ENCODE measurements at places on chromosomes 1 and 21.

- H3K4me3 ChIP-seq: no peak overlapping the region
- no peak overlapping the region for H3K27ac ChIP-seq
- no peak for DNase-seq
- no peaks in the 10 kb centered on the region for H3K36me3 ChIP-seq
- peaks cover 53% of the 10 kb centered on the region for H3K27me3 ChIP-seq
Measured at GRCh38 chr21:45549626-45550463, 7.6 kb upstream of the SLC19A1 start.

DNA sequence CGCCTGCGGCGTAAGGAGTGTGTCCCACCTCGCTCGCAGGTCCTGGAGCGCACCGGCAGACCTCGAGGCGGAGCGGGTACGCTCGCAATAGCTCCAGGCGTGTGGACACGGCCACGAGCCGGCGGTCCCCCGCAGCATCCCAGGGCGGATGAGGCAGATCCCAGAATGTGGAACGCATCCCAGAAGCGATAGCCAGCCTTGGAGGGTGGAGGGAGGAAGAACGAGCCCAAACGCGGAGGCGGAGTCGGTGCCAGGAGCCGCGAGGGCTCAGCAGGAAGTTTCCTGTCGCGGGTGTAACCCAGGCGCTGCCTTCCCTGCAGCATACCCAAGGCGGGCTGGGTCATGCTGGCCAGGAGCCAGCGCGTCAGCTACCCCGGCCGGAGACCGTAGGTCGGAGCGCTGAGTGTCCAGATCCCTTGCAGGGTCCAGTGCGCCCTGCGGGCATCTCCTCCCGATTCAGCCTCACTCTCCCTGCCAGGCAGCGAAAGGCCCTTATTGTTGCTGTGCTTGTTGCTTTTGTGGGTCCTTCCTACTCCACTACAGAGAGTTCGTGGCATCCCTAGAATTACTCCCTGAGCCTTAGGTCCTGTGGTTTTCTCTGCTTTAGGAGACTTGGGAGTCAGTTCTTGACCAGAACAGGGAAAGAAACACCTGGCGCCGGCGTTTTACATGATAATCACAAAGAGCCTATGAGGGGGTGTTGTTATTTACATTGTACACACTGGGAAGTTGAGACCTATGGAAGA is 27.7 kb downstream of the STYXL2 start:
- no peak for DNase-seq
- no peak overlapping the region for H3K27ac ChIP-seq
- no peaks in the 10 kb centered on the region for H3K4me1 ChIP-seq
- H3K36me3 ChIP-seq: no peaks in the 10 kb centered on the region
- H3K4me3 ChIP-seq: no peak overlapping the region

DNA sequence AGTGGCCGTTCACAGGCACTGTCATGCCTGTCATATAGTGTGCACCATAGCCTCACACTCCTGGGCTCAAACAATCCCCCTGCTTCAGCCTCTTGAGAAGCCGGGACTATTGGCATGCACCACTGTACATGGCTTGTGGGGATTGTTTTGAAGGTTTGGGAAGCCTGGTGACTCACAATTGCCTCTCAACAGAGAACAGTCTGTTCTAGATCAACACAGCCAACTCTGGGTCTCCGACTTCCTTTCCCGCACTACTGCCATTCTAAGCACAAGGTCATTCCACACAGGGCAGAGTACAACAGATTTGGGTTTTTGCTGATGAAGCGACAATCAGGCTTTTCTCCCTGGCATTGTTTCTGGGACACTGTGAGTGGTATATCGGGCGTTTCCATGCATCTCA is 15.5 kb upstream of the AHCTF1 start:
- peak; percentile 92 for DNase-seq
- H3K36me3 ChIP-seq: no peaks in the 10 kb centered on the region
- H3K4me1 ChIP-seq: peaks cover 19% of the 10 kb centered on the region
- H3K27ac ChIP-seq: peak overlapping the region; percentile 43

DNA sequence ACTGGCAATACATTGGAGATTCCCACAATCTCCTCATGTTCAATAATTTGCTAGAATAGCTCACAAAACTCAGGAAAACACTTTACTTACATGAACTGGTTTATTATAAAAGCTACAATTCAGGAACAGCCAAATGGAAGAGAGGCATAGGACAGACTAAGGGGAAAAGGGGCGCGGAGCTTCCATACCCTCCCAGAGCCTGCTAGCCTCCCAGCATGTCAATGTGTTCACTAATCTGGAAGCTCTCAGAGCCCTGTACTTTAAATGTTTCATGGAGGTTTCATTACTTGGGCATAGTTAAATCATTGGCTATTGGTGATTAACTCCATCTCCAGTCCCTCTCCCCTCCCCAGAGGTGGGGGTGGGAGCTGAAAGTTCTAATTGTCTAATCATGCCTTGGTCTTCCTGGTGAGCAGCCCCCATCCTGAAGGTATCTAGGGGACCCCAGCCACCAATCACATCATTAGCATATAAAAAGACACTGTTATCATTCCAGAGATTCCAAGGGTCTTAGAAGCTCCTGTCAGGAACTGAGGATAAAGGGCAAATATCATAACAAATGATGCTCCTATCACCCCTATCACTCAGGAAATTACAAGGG is 10.9 kb upstream of the DMRTB1 start:
- H3K36me3 ChIP-seq: no peaks in the 10 kb centered on the region
- H3K27ac ChIP-seq: no peak overlapping the region
- no peak for DNase-seq
- no peaks in the 10 kb centered on the region for H3K4me1 ChIP-seq
- H3K27me3 ChIP-seq: no peaks in the 10 kb centered on the region
- H3K4me3 ChIP-seq: no peak overlapping the region

DNA sequence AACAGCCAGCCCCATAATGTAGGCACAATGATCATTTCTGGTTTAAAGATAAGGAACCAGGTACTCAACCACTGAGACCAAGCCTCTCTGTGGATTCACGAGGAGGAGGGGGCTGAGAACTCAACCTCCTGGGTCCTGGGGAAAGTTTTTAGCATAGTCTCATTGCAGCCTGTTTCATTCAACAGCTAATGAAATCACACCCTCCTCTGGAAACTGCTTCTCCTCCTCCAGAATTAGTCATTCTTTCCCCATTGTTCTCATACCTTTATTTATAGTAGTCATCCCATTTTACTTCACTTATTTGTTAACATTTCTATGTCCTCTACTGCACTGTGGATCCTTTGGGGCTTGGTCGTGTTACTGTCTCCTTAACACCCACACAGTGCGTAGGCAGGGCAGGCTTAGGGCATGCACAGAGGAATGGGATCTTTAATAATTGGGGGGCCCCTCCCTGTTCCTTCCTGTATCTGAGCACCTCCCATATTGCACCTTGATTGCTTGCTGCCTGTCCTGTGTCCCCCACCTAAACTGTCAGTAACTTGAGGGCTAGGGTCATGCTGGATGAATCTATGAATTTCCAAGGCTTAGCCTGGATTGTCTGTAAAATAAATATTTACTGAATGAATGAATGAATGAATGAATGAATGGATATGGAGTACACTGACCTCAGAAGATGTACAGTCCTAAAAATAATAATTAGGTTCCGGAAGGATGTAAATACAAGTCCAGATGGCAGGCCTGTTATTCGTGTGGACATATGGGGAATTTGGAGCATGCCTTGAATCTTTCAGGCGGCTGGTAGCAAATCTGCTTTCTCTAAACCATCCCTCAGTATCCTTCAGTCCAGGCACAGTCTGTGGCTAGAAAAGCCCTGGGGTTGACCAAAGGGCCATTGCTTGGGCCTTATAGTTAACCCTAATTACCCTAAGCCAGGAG is 153.8 kb upstream of the HMGB4 start:
- no peaks in the 10 kb centered on the region for H3K27me3 ChIP-seq
- H3K27ac ChIP-seq: no peak overlapping the region
- no peaks in the 10 kb centered on the region for H3K4me1 ChIP-seq
- no peak overlapping the region for H3K4me3 ChIP-seq

DNA sequence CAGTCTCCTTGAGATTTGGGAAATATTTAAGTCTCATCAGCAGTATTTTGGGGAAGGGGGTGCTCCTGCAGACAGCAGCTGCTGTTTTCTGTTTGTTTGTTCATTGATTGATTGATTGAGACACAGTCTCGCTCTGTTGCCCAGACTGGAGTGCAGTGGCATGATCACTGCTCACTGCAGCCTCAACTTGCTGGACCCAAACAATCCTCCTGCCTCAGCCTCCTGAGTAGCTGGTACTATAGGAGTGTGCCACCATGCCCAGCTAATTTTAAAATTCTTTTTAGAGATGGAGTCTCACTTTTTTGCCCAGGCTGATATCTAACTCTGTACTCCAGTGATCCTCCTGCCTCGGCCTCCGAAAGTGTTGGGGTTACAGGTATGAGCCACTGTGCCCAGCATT is 18.2 kb downstream of the UCK2 start:
- no peaks in the 10 kb centered on the region for H3K27me3 ChIP-seq
- DNase-seq: no peak
- peaks cover 2% of the 10 kb centered on the region for H3K36me3 ChIP-seq
- no peak overlapping the region for H3K27ac ChIP-seq
- no peak overlapping the region for H3K4me3 ChIP-seq

GRCh38 chr1:228101994-228102790 is 933 bp downstream of the C1orf35 start:
- peaks cover 28% of the 10 kb centered on the region for H3K4me1 ChIP-seq
- peak overlapping the region; percentile 93 for H3K4me3 ChIP-seq
- no peak for DNase-seq
- H3K27ac ChIP-seq: peak overlapping the region; percentile 80
- no peaks in the 10 kb centered on the region for H3K27me3 ChIP-seq

DNA sequence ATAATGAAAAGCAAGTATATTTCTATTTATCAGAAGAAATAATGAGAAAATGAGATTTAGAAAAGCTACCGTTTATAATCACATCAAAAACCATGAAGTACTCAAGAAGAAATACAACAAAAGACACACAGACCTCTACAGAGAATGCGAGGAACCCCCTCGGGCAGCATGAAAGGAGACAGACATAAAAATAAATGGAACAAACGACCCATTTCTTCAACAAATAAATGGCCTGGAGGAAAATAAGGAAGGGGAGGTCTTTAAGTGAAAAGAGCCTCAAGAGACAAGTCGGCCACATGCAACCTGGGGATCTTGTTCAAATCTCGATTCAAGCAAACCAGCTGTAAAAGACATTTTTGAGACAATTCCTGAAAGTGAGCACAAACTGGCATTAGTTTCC is 6.0 kb downstream of the CFAP74 start:
- no peaks in the 10 kb centered on the region for H3K36me3 ChIP-seq
- no peak for DNase-seq
- peaks cover 5% of the 10 kb centered on the region for H3K27me3 ChIP-seq
- H3K4me1 ChIP-seq: no peaks in the 10 kb centered on the region

DNA sequence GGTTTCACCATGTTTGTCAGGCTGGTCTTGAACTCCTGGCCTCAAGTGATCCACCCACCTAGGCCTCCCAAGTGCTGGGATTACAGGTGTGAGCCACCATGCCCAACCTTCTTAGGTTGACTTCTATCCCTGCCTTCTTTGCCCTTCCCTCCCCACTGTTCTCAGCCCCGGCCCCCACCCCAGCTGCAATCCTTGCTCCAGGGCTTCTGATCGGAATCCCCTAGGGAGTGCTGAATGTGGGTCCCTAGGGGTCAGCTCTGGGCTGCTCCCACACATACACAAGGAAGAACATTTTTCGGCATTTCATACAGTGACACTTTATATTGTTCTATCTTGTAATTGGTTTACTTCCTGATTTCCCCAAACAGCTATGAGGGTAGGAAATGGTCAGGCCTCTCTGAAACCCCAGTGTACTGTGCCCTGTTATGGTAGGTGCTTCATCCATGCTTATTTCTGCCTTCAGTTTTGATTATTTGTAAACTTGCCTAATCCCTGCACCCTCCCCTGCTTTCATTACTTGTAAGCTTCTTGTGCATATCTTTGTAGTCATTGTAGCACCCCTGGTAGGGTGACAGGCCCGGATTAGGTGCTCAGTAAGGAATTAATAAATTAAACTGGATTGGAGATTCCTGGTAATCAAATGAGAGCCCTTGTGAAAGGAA is 5.8 kb upstream of the SRP9 start:
- no peak for DNase-seq
- no peaks in the 10 kb centered on the region for H3K27me3 ChIP-seq
- no peaks in the 10 kb centered on the region for H3K36me3 ChIP-seq
- H3K4me1 ChIP-seq: peaks cover 87% of the 10 kb centered on the region
- peak overlapping the region; percentile 24 for H3K4me3 ChIP-seq

GRCh38 chr1:240968864-240969263 is 356.9 kb upstream of the GREM2 start:
- H3K4me3 ChIP-seq: no peak overlapping the region
- no peak for DNase-seq
- H3K4me1 ChIP-seq: no peaks in the 10 kb centered on the region
- no peak overlapping the region for H3K27ac ChIP-seq
- no peaks in the 10 kb centered on the region for H3K36me3 ChIP-seq

DNA sequence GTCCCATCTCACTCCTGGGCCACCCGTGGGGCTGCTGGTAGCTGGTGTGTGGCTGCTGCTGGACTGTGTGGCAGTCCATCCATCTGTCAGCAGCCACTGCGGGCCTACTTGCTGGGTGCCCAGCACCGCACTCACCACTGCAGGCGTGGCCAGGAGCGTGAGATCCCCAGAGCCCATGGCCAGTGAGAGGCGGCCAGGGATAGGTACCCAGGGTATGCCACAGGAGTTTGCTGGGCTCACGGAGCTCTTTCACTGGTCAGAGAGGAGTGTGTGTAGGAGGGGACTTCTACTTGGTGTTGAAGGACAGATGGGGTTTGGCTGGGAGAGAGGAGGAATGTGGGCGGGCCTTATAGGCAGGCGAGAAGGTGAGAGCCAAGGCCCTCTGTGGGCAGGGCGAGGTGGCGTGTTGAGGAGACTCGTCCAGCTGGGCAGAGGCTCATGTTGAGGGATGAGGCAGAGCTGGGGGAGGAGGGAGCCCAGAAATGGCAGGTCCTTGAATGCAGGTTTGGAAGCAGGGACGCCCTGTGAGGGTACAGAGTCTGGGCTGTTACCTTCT is 15.0 kb downstream of the QSOX1 start:
- no peaks in the 10 kb centered on the region for H3K36me3 ChIP-seq
- H3K27ac ChIP-seq: no peak overlapping the region
- peaks cover 40% of the 10 kb centered on the region for H3K4me1 ChIP-seq
- DNase-seq: no peak
- no peak overlapping the region for H3K4me3 ChIP-seq

- H3K4me3 ChIP-seq: no peak overlapping the region
- H3K27ac ChIP-seq: no peak overlapping the region
- peaks cover 4% of the 10 kb centered on the region for H3K27me3 ChIP-seq
Measured at GRCh38 chr1:212674872-212675271, 24.8 kb downstream of the BATF3 start.

- peaks cover 7% of the 10 kb centered on the region for H3K27me3 ChIP-seq
- no peaks in the 10 kb centered on the region for H3K36me3 ChIP-seq
- 0 out of 2 replicates have a peak, but pooled peaks cover 6% of the 10 kb centered on the region for H3K4me1 ChIP-seq
- no peak overlapping the region for H3K4me3 ChIP-seq
Measured at GRCh38 chr1:7536891-7537591, 234.1 kb upstream of the VAMP3 start.

- no peak overlapping the region for H3K4me3 ChIP-seq
- peaks cover 36% of the 10 kb centered on the region for H3K27me3 ChIP-seq
- H3K36me3 ChIP-seq: no peaks in the 10 kb centered on the region
Measured at GRCh38 chr1:16053781-16054502, 10.4 kb downstream of the CLCNKB start.

All from HepG2 (cell line).